ENCODE measurements at places on chromosomes 13 and 19.

DNA sequence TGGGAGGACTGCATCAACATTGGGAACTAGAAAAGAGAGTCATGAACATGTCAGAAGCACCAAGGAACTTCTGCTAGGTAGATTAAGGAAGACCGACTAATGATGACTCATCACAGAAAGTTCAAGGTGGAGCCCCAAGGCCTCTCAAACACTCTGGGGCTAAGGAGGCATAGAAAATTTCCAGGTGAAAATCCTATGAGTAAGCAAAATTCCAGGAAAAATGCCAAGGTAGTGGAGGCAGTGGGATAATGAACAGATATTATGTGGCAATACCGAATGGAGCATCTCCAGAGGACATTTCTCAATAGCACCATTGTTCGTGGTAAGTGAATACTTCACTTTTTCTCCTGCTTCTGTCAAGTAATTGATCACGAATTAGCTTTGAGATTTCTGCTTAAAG lies 336.5 kb downstream of the MZT1 start:
- DNase-seq = no peak

DNA sequence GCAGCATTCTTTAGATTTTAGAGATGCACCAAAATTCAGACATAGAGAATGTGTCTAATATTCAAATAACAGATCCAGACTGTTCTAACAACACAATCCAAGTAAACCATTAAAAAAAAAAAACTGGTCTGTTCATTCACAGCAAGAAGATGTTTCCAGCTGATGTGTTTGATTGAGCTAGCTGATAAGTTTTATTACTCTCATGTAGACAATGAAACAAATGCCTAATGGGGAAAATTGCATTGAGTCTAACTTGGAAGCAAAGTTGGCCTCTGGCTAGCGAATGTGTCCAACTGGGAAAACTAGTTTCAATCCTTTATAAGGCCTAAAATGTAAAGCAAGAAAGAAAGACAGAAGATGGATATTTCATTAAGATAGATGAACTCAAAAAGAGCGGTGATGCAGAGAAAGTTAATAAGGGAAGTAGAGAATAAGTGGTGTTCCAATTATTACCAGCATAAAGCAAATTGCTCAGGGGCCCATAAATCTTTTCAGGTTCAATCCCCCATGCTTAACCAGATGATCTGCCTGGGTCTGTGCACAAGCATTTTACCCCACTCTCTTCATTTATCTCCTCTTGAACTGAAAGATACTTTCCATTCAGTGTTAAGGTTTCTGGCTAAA lies 54.2 kb downstream of the PCDH9 start:
- no peak for DNase-seq

DNA sequence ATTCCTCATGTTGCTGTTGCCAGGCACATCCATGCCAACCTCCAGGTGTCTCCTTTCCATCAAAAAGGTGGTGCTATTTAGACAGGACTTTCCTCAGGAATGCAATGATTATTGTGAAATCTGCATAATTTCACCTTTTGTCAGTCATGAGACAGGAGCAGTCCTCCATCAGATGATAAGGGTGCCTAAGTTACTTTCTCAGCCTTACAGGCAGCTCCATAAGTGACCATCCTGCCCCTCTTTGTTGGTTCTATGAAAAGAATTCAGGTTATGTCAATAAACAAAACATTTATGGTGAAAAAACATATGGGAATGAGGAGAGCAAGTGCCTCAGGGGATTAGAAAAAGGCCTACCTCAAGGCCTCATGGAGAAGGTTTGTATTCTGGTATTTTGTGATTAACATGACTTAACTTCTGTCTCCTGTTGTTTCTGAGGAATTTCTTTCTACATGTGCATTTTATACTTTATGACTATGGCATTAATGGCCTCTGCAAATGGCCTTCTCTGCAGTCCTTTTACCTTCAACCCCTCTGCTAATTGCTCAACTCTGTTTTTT lies 110.3 kb upstream of the DIAPH3 start:
- DNase-seq = no peak

- DNase-seq = no peak
These were observed 7.1 kb upstream of the ACTN4 start for GRCh38 chr19:38640368-38640767.

DNA sequence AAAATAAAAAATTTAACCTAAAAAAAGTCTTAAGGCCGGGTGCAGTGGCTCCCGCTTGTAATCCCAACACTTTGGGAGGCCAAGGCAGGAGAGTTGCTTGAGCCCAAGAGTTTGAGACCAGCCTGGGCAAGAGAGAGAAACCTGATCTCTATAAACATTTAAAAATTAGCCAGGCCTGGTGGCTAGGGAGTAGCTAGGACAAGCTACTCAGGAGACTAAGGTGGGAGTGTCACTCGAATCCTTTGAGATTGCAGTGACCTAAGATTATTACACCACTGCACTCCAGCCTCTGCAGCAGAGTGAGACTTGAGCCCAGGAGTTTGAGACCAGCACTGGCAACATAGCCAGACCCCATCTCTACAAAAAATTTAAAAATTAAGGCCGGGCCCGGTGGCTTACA lies 1.1 kb downstream of the CCDC97 start:
- DNase-seq = no peak

- no peak for DNase-seq
These were observed 30.3 kb downstream of the LYL1 start for GRCh38 chr19:13072188-13072908.

DNA sequence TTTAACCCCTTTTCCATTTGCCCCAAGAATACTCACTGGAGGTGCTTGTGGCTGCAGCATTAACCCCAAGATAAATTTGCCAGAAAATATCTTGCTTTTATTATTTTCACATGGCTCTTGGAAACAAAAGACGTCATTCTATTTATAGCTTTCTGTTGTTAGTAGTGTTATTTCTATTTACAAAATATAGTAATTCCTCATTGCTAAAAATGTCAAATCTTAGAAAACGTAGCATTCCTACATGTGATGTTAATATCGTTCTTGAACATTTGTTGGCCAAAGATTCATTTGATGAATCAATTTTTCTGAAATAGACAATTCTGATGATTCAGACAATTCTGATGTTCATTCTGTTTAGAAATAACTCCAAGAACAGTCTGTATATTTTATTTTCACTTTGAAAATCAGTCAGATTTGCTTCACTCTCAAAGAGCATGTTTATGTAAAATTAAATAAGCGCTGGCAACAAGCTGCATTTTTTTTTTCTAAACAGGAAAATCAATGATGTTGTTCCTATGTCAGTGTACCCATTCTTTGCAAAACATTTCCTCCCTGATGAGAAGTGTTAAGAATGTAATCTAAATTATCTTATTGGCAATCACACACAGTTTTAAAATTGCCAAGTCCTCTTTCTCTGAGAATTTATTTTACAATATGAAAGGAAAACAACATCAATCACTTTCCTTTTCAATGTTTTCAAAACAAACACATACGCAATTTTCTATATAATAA lies 334.0 kb downstream of the KCTD12 start:
- no peak for DNase-seq

GRCh38 chr19:17539238-17540117 lies 16.0 kb upstream of the COLGALT1 start:
- peak; percentile 100 for DNase-seq

DNA sequence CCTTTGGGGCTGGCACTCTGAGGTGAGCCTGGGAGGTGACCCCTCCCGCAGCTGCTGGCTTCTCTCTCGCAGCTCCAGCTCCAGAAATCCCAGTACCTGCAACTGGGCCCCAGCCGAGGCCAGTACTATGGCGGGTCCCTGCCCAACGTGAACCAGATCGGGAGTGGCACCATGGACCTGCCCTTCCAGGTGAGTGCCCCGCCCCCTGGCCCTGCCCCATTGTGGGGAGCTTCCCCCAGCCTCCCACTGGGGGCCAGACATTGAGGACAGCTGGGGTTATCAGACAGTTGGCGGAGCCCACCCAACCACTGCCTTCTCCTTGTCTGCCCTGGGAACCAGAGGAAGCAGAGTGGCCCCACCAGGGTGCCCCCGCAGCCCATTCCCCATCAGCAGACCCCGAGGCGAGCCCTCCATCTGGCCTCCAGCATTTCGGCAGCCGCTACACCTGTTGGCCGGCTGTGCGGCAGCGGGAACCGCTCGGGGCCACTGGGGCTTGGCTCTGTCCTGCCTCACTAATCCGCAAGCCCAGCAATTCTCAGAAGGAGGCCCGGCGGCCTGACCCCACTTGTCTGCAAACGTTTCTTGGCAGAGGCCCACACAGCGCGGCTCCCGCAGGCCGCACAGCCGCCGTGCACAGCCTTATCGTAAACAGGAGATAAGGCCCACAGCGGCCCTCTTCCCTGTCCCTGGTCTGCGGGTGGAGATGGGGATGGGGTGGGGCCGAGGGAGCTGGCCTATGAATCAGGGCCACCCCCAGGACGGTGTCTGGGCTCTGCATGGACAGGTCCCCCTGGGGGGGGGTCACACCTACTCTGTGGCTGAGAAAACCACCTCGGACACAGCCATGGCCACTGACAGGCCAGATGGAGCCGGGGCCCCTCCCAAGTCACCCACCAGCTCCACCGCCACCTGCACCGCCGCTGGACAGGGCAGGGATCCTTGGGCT lies 48.0 kb downstream of the COMP start:
- DNase-seq = peak; percentile 92
